ENCODE measurements at places on chromosomes 7 and 10. TPM values are rescaled to one million over a fixed set of nuclear protein-coding genes. Genes with fewer than 3 reads are reported as not detected.
A peak's percentile ranks its signal among the peaks of the same experiment; 100 is the strongest.

DNA sequence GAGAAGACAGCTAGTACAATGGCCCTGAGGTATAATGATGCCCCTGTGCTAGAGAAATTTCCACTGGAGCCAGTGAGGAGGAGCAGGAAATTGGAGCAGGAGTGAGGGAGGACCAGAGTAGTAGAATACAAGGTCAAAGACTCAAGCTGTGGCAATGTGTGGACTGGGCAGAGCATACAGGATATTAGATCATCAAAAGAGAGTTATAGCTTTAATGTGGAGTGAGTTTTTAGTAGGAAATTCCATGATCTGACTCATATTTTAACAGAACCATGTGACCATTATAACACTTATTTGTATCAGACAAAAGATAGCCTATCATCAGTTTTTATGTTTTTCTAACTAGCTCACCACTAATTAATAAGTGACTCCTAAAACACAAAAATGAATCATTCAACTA, 154.1 kb downstream of the DGKB start:
- DNase-seq, result no peak
- no peak overlapping the region for H3K27ac ChIP-seq
- no peaks in the 10 kb centered on the region for H3K4me1 ChIP-seq
- no peaks in the 10 kb centered on the region for H3K36me3 ChIP-seq

DOCK4 gene
- 24.9 TPM for total RNA-seq

STRIP2 gene
- total RNA-seq, result not detected

DNA sequence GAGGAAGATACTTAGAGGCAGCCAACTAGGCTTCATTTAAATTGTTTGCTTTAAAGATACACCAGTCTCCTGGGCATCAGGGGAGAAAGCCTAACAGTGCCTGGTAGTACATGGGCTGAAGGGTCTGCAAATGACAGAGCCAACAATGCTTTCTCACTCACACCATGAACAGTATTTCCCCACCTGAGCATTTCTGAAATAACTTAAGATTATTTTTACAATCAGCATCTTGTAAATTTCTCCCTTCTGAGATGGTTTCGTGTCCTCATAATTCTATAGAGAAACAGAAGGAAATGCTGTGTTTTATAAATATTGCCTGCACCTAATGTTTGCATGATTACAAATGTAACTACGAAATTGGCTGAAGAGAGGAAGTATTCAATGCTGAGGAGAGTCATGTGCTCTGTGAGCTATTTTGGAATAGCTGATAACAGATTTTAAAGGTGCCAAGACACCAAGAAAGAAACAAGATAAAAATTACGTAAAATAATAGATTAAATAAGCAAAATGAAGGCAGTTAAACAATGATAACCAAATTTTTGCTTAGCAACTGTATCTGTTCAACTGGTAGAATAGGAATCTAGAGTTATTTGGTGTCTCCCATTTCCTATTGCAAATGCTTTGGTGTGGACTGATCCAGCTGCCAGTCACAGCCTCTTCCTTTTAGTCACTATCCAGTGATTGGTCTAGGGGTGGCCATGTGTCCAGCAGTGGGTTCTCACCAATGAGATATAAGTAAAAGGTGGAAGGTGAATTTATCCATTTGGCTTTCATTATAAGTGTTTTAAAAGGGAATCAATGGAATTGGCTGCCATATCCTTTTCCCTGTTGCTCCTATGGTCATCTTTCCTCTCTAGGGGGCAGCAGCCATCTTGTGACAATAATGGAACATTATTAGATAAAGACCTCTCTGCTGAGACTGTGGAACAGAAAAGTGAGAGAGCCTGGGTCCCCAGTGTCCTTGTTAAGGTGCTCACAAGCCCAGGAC, 167.9 kb upstream of the SLC26A5 start:
- peaks cover 13% of the 10 kb centered on the region for H3K4me1 ChIP-seq
- no peak overlapping the region for H3K27ac ChIP-seq
- H3K36me3 ChIP-seq, result no peaks in the 10 kb centered on the region
- no peak overlapping the region for H3K4me3 ChIP-seq
- no peaks in the 10 kb centered on the region for H3K27me3 ChIP-seq

GRCh38 chr10:84993251-84994035, 665.1 kb downstream of the CCSER2 start:
- peak overlapping the region; percentile 87 for H3K27ac ChIP-seq
- no peaks in the 10 kb centered on the region for H3K27me3 ChIP-seq
- no peaks in the 10 kb centered on the region for H3K36me3 ChIP-seq
- no peak overlapping the region for H3K4me3 ChIP-seq
- peaks cover 37% of the 10 kb centered on the region for H3K4me1 ChIP-seq

DNA sequence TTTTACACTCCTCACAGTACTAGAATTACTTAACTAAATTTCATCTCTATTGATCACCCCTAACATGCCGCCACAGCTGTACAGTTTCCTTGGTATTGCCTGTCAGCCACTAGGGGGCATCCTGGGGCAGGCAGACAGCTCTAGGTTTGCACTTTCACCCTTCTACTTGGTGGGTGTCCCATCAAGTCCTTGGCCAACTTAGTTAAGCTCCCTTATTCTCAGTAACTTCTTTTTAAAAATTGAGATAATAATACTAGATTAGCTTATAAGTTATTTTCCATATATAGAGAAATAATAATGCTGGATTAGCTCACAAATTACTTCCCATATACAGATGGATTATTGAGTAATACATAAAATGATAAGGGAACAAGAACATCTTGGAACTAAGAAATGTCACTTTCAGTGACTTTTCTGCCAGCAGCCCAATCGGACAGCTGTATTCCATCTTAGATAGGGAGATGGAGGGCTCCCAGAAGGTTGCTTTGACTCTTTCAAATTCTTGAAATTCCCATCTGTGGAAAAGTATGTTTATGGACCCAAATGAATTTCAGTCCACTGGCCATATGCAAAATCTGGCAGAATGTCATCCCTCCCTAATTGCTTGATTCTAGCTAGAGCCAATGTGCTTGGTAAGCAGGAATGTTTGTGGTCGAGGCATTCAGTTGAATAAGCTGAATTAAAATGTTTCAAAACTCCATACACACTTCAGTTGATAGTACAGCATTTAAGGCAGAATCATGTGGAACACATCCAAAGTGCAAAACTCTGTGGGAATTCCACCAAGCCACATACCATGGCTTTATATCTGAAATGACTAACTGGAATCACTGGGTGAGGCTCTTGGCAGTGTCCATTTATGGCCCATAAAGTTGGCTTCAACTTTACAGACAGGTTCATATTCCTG, 309.7 kb downstream of the CSTF2T start:
- H3K27ac ChIP-seq, result no peak overlapping the region
- no peaks in the 10 kb centered on the region for H3K4me1 ChIP-seq
- H3K27me3 ChIP-seq, result no peaks in the 10 kb centered on the region

DNA sequence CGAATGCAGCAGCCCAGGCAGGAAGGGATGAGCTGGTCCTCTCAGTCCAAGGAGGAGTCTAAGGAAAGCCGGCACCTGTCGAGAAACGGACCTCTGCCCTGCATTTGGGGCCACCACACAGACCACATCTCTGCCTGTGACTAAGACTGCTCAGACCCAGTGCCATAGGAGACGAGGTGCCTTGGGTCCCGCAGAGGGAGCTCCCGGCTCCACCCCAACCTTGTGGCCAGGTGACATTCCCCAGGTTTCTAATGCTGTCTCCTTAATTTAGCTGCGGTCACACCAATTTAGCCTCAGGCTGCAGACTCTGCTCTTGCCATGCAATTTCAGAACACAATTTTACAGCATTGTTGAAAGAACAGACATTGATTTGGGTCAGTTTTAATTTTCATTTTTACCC, 22.8 kb upstream of the CRHR2 start:
- no peak overlapping the region for H3K27ac ChIP-seq
- H3K36me3 ChIP-seq, result no peaks in the 10 kb centered on the region
- H3K4me3 ChIP-seq, result no peak overlapping the region
- DNase-seq, result no peak
- H3K27me3 ChIP-seq, result no peaks in the 10 kb centered on the region

- H3K27me3 ChIP-seq, result no peaks in the 10 kb centered on the region
- H3K27ac ChIP-seq, result no peak overlapping the region
- H3K36me3 ChIP-seq, result no peaks in the 10 kb centered on the region
Measured at GRCh38 chr7:33107136-33108066, 1.8 kb downstream of the RP9 start.

GRCh38 chr10:4515721-4516120, 310.3 kb upstream of the AKR1E2 start:
- H3K27ac ChIP-seq, result no peak overlapping the region
- DNase-seq, result no peak
- no peaks in the 10 kb centered on the region for H3K36me3 ChIP-seq
- H3K4me3 ChIP-seq, result no peak overlapping the region
- no peaks in the 10 kb centered on the region for H3K4me1 ChIP-seq

LRRC4 gene
- total RNA-seq, result under 0.01 TPM

DNA sequence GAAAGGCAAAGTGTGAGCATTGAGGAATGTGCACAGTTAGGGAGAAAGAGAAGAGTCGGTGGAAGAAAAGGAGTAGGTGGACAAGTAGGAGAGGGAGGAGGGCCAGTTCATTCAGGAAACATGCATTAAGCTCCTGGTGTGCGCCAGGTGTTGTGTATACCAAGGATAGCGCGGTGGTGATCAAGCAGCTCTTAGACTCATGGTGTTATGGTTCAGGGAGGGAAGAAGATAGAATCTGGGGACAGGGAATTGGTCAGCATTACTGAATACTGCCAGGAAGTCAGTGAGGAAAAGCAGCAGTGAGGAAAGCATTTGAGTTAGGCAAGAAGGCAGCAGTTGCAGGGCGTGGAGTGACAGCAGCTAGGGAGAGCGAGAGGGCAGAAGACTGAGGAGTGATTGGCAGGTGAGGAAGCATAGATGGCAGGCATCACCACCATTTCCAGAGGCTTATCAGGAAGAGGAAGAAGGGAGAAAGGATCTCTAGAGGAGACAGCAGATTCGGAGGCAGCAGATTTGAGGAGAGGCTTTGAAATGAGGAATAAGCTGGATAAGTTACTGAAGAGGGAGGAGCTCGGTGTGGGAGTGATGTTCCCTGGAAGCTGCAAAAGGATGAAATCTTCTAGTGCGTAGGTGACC, 265.6 kb downstream of the GFRA1 start:
- H3K27me3 ChIP-seq, result no peaks in the 10 kb centered on the region
- no peaks in the 10 kb centered on the region for H3K4me1 ChIP-seq
- DNase-seq, result no peak
- no peak overlapping the region for H3K4me3 ChIP-seq
- H3K36me3 ChIP-seq, result no peaks in the 10 kb centered on the region
- no peak overlapping the region for H3K27ac ChIP-seq

GRCh38 chr7:158447151-158447505, 140.5 kb downstream of the PTPRN2 start:
- H3K27me3 ChIP-seq, result no peaks in the 10 kb centered on the region
- DNase-seq, result no peak
- no peak overlapping the region for H3K4me3 ChIP-seq
- peak overlapping the region; percentile 31 for H3K27ac ChIP-seq

DNA sequence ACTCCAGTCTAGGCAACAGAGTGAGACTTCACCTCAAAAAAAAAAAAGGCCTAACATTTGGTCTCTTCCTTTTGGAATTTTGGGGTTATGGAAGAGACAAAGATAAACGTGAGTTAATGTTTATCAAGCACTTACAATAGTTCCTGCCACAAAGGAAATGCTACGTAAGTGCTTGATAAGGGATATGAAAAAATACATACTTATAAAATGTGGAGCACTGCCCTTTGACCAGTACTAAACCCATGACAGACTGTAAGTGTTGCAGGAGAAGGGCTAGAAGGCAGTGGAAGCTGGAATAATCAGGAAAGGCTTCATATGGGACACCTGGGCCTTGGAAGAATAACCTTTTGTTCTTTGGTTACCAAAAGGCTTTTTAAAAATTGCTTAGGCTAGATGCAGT, 25.5 kb downstream of the TMEM248 start:
- DNase-seq, result no peak
- H3K27ac ChIP-seq, result no peak overlapping the region
- H3K4me3 ChIP-seq, result no peak overlapping the region
- H3K4me1 ChIP-seq, result no peaks in the 10 kb centered on the region

DNA sequence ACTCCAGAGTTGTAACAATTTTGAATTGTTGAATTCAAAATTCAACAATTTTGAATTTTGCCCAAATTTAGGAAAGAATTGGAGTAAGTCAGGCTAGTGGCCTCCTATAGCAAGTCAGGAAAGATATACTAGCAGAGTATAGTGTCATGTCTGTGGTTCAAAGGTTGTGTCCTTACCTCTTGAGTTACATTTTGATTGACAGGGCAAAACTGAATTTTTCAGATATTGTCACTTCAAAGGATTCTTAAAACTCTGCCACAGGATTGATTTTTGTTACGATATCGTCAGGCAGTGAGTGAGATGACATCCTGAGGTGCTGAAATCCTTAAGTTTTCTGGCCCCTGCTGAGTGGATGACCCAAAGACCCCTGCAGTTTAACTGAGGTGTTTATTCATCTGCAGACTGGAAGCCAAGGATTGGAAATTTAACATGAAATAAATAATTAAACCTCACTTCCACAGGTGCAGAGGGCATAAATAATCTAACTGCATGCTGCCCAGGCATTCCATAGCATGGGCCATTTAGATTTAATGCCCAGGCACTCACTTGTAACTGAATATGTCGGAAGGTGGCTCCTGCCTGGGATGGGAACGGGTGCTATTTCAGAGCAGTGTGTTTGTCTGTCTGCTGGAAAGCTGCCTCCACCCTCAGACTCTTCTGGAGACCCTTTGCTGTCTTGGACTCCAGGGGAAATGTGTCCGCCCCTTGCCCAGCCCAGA, 50.8 kb downstream of the RBM20 start:
- no peaks in the 10 kb centered on the region for H3K36me3 ChIP-seq
- H3K4me1 ChIP-seq, result no peaks in the 10 kb centered on the region
- no peaks in the 10 kb centered on the region for H3K27me3 ChIP-seq
- no peak for DNase-seq
- H3K27ac ChIP-seq, result no peak overlapping the region

- H3K36me3 ChIP-seq, result no peaks in the 10 kb centered on the region
- no peak overlapping the region for H3K4me3 ChIP-seq
- no peak for DNase-seq
- H3K27me3 ChIP-seq, result no peaks in the 10 kb centered on the region
- peak overlapping the region; percentile 65 for H3K27ac ChIP-seq
Measured at GRCh38 chr10:86953747-86954680, 3.4 kb downstream of the MMRN2 start.

CNTNAP2 gene
- total RNA-seq, result 1.0 TPM

PRR15 gene
- total RNA-seq, result 2.3 TPM

GRCh38 chr7:128162666-128163065, 78.4 kb upstream of the LEP start:
- H3K4me1 ChIP-seq, result peaks cover 16% of the 10 kb centered on the region
- no peaks in the 10 kb centered on the region for H3K36me3 ChIP-seq
- no peaks in the 10 kb centered on the region for H3K27me3 ChIP-seq

DNA sequence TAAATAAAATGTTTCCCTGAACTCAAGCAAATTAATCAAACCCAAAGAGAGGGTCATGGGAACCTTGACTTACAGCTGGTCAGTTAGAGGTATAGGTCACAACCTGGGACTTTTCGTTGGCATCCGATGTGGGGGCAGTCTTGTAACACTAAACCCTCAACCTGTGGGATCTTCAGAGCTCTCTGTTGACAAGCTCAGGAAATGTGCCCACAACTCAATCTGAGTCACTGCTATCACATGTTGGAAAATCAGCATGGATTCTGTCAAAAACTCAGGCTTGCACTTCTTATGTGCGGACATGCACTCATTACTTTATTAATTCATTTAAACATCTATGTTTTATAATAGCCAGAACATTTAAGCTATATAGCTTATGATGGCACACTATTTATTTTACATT, 424.6 kb upstream of the SORCS1 start:
- no peaks in the 10 kb centered on the region for H3K36me3 ChIP-seq
- H3K4me1 ChIP-seq, result no peaks in the 10 kb centered on the region
- no peaks in the 10 kb centered on the region for H3K27me3 ChIP-seq
- no peak for DNase-seq
